Stimulated activated CD4-positive, alpha-beta T cell treated with anti-CD3 and anti-CD28 coated beads, Interleukin-4, amount 100 ng/mL, for 48 hours (primary cell): ENCODE measurements at places on chromosomes 16 and 17.

DNA sequence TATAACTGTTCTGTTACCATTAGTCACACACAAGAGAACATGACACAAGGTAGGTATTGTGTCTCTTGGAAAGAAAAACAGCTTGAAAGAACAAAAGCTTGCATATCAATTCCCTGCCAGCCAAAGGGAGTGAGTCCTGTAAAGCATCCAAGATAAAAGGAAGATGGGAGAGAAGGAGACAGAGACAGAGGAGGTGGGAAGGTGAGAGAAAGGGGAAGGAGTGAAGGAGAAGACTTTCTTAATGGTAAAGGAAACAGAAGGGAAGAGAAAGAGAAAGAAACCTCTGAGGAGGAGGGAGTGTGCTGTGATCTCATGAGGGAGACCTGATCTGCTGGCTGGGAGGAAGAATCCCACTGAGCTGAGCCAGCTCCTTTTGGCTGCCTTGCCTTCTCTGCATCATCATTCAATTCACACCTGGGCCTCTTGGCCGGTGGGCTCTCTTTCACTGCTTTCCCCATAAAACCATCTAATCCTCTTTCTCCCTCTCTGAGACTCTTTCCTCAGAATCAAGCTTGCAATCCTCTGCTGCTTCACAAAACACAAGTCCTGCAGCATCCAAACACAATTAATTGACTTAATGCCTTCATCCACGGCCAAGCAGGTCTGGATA is 271.6 kb downstream of the ABCC12 start:
- no peak for DNase-seq

DNA sequence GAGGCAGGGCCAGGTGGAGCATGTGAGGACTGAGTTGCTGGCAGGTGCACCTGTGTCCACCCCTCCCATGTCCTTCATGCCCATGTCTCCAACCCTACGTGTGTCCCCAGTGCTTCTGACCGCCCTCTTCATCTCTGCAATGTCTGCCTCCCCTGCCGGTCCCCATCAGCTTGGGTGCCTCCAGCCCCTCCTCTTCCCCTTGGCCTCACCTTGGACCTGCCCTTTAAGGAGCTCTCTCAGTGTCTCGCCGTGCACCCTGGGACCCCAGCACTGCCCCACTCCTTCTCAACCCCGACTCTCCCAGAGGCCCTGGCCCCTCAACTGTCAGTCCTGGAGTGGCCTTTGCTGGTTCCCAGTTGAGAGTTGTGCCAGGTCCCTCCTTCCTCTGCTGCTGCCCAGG is 15.0 kb downstream of the RIPOR1 start:
- no peak for DNase-seq

DNA sequence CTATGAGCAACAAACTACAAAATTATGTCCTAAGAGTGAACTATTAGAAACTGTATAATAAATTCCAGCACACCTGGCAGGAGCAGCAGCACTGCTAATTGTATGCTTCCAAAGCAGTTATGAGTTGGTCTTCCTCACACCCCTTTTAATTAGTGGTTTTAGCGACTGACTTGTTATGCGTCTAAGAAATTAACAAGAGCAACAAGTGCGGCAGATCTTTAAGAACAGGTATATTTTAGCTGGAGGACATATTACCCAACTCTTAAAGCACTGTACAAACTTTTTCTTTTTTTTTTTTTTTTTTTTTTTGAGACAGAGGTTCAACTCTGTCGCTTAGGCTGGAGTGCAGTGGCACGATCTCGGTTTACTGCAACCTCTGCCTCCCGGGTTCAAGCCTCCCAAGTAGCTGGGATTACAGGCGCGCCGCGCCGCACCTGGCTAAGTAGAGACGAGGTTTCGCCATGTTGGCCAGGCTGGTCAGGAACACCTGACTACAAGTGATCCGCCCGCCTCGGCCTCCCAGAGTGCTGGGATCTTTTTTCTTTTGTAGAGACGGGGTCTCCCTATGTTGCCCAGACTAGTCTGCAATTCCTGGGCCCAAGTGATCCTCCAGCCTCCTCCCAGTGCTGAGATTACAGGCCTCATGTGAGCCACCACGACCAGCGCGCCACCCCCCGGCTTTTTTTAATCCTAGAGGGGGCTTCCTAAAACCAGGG is 1.6 kb upstream of the FBXL20 start:
- DNase-seq: no peak

DNA sequence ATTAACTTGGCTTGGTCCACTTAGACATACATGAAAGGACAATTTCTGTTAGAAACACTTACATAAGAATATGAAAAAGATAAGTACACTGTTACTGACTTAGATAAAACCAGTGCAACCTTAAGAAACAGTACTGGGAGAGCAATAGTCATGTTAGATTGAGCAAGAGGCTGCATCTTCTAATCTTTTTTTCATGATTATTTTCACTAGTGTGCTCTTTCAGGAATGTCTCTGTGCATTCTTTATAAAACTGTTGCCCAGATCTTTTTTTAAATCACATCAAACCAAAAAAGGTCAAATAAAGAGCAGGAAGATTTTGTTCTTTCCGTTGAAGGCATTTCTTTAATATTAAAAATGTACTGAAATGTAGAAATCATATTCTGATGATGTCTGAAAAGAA is 100.7 kb upstream of the AXIN2 start:
- DNase-seq: no peak
